ENCODE measurements at places on chromosomes 5 and 9.

GRCh38 chr5:14872070-14872989 is 752 bp upstream of the ANKH start:
- peak; percentile 43 for DNase-seq

DNA sequence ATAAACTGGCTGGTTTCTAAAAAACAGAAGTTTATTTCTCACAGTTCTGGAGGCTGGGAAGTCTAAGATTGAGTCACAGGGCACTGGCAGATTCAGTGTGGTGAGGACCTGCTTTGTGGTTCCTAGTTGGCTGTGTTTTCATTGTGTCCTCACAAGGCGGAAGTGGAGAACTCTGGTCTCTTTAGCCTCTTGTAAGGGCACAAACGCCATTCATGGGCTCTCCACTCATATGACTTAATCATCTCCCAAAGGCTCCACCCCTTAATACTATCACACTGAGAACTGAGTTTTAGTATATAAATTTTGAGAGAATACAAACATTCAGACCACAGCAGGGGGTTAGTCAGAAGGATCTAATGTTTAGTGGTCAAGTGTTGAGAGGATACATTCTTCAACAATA is 208.2 kb downstream of the SEC61B start:
- DNase-seq = no peak

- DNase-seq = no peak
Observed at GRCh38 chr9:81070689-81071088, 618.7 kb downstream of the TLE1 start.

GRCh38 chr9:132733260-132733815 is 63.1 kb downstream of the GTF3C4 start:
- DNase-seq = no peak

DNA sequence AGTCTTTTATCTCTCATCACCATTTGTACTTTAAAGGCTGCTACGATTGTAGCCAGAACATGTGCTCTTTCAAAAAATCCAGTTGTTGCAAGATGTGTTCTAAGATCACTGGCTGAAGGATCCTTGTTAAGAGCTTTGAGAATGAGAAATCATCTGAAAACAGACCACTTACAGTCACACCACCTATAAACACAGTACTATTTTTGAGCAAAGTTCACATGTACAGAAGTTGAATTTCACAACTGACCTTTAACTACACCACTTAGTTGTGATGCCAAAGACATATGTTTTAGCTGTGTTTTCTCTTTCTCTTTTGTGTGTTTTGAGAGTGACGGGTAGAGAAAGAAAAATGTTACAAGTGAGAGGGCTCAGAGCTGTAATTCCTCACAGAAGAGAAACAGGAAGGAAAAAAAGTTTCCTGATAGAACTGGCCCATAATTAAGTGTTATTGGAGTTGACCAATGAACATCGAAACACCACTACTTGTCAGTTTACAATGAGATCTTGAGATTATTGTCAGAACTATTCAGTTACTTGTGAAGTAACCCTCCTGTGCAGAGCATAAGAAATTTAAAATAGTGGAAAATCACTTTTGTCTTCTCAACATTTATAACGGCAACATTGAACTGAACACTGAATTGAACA is 245.4 kb downstream of the MLLT3 start:
- no peak for DNase-seq

DNA sequence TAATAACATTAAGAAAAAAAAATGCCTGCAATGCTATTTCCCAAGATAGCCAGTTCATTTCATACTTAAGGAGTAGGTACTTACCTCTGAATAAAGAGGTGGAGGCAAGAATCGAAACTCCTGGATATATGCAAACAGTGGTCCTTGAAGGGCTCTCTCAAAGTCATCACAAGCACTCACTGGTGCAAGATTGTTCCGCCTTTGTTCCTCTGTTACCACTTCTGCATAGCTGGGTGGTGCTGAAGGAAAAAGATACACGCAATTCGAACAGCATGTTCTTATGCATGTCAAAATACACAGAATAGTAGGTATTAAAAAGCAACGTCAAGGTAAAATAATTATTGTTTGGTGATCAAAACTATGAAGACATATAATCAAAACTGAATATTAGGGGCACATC is 9.5 kb downstream of the ARRDC3 start:
- no peak for DNase-seq

- no peak for DNase-seq
Observed at GRCh38 chr5:115494570-115495289, 49.8 kb downstream of the FEM1C start.

GRCh38 chr5:39598661-39599248 is 174.0 kb upstream of the DAB2 start:
- DNase-seq = no peak

GRCh38 chr5:166961913-166962312 is 1329.5 kb upstream of the WWC1 start:
- no peak for DNase-seq

DNA sequence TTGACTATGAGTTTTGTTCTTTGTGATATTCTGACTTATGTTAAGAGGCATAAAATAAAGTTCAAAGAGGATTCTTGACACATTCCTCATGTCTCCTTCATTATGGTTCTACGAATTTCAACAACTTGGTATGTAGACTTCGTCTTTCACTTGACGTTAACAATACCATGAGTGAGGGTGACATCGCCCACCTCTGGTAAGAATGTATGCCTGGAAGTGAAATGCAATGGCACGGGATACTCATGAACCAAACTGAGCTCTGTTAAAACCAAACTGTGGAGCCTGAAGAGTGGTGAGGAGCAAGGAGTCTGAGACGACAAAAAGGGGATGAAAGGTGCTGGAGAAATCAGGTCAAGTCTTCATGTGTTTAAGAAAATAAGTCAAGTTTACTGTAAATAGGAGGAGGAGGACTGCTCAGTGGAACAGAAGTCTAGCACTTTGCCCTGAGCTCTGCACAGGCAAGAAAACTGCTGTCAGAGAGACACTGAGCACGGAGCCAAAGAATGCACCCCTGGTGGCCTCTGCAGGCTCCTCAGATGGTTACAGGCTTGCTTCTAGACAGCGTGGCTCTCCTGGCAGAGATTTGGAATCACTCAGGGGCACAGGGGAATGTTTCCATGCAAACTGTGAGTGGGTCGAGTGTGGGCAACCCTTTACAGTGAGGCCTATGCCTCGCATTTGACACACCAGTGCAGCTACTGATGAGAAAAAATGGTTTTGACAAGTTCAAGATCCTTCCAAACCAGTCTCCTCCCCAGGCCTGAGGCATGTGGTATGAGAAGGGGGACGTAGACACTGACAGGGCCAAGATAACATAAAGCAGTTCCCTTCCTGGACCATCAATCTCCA is 470.1 kb downstream of the IRX1 start:
- no peak for DNase-seq

DNA sequence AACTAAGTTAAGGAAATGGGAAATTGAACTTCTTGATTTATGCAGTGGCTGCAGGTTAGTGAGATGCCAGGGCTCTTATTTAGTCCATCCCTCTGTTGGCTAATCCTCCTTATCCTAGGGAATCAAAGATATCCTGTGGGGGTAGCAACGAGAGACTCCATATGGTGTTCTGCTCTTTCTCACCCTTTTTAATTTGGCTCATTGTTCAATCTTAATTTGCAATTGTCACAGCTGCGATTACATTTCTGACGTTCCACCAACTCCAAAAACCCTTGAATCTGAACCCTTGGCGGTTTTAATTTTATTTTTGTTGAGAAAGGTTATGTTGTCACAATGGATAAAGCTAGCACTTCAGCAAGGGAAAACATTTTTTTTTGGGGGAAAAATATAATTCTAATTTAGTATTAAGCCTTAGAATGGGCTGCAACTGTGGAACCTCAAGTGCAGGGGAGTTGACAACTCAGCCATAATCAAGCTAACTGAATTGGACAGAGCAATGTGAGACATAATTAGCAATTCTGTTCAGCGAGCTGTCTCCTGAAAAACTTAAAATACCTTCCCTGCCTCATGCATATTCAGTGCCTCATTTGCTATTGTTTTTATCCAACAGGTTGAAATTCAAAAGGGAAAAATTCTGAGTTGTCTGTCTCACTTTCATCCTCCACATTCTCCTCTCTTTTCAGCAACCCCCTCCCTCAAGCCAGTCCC is 91.3 kb downstream of the MAT2B start:
- no peak for DNase-seq

- peak; percentile 92 for DNase-seq
Observed at GRCh38 chr9:37903647-37904444, at the start of gene SLC25A51. Gene SLC25A51 (minus strand): TSS chr9:37904127. CDS start chr9:37888550, 15,577 bp downstream.

- no peak for DNase-seq
Observed at GRCh38 chr5:150460781-150461180, 11.2 kb upstream of the RPS14 start.

- DNase-seq = no peak
Observed at GRCh38 chr5:37717613-37718431, 122.0 kb downstream of the GDNF start.

GRCh38 chr9:1996156-1996555 is 19.0 kb upstream of the SMARCA2 start:
- no peak for DNase-seq

GRCh38 chr5:30968971-30969370 is 224.5 kb upstream of the CDH6 start:
- DNase-seq = no peak

DNA sequence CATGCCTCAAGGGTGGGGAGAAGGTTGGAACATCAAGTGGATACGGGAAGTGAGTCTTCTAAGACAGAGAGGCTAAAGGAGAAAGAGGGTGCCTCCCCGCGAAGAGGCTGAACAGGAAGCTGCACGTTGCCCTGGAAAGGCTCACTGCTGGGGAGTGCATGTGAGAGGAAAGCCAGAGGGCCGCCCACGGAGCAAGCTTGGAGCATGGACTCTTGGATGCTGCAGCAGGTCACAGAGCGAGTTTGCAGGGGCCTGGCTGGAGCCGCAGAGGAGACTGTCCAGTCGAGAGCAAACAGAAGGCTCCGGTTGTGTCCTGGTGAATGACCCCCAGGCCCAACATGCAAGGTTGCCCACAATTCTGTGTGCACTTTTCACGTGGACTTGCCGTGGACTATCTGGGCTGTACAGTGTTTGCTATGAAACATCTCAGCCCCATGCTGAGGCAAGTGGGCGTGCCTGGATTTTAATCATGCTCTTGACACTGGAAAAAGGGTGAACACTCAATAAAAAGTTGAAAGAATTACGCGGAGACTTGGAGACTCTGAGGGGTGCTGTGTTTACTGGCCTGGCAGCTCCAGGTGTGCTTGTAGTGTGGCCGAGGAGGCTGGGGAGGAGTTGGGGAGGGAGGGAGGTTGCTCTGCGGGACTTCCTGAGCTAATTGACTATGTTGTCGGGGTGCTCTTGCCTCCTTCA is 54.5 kb upstream of the GARNL3 start:
- no peak for DNase-seq

- peak; percentile 31 for DNase-seq
Observed at GRCh38 chr9:70412832-70413463, 1.5 kb downstream of the KLF9 start.

GRCh38 chr5:143057580-143057999 is 287.4 kb downstream of the ARHGAP26 start:
- DNase-seq = no peak

GRCh38 chr5:17896605-17897004 is 262.3 kb downstream of the TAF11L14 start:
- DNase-seq = no peak

- DNase-seq = no peak
Observed at GRCh38 chr9:98692392-98692791, 16.3 kb downstream of the GABBR2 start.

DNA sequence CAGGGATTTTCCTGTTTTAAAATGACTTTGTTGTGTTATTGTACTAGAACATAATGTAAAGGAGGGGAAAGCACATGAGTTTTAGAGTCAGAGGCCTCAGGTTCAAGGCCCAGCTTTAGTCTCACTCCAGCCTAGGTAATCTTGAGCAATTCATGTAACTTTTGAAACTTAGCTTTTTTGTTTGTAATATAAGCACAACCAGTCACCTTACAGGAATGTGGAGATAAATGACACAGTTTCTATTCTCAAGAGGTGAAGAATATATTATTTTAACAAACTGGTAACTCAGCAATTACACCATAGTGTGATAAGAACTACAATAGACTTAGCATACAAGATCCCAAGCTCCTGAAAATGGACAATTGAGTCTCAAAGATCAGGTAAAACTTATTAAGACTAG is 51.2 kb downstream of the ADAMTS19 start:
- no peak for DNase-seq

DNA sequence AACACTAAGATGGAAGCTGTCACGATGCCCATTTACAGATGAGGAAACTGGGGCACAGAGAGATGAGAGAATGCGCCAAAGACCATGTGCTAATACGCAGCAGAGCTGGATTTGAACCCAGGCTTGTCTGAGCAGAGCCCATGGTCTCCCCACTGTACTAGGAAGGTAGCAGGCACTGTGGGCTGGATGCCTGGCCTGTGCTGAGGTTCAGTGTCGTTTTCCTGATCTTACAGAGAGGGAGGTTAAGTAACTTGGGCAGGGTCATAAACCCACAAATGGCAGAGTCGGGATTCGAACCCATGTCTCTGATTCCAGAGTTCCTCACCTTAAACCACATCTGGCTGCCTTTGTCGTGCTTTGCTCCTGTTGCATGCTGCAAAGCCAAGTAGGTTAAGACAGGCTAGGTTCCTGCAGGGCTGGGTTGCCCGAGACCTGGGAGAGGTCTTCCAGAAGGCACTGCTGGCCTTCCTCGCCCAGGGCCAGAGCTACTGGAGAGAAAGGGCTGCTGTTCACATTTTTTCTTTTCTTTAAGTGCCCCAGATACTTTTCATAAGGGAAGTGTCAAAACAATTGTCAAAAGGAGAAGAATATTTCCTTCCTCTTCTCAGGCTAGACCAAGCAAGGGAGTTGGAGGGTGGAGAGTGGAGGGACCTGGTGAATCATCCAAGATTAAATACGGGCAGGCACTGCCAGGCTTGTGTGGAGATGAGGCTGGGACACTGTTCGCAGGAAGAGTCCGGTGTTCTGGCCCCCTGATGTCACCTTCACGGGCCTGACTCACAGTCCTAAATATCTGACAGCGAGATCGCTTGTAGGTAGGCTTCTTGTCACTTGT is 3.2 kb downstream of the NEK6 start:
- DNase-seq = no peak
